Tibial artery (tissue), 4 donors: ENCODE measurements at places on chromosomes 6 and 20.
A peak's percentile ranks its signal among the peaks of the same experiment; 100 is the strongest.

DNA sequence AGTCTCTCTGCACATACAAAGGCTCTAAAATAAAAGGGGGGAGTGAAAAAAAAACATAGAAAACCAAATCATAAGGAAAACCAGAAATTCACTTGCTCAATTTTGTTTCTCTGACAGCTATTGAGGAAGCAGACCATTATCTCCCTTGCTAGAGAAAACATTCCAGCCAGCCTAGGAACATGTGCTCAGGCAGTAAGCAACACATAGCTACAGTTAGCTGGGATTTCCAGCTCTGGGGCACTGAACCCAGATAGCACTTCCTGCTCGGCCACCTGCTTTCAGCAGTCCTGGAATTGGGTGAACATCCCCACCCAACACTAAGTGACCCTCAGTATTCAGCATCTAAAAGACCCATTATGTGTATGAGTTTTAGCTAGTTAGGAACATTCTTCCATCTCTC is 61.3 kb downstream of the TNFRSF21 start:
- no peak for DNase-seq

GRCh38 chr6:9404351-9405146 is 969.2 kb upstream of the SLC35B3 start:
- DNase-seq, result no peak

GRCh38 chr20:21715193-21715881 is 9.9 kb downstream of the PAX1 start:
- DNase-seq, result no peak

DNA sequence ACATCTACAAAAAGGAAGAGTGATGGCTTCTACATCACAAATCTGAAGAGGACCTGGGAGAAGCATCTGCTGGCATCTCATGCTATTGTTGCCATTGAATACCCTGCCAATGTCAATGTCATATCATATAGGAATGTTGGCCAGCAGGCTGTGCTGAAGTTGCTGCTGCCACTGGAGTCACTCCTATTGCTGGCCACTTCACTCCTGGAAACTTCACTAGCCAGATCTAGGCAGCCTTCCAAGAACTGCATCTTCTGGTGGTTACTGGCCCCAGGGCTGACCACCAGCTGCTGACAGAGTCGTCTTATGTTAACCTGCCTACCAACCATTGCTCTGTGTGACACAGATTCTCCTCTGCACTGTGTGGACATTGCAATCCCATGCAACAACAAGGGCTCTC is 111.8 kb downstream of the PERP start:
- no peak for DNase-seq

GRCh38 chr20:21357844-21358243 is 39.5 kb downstream of the NKX2-4 start:
- DNase-seq, result no peak

- DNase-seq, result no peak
Measured at GRCh38 chr6:13355999-13356785, 27.9 kb upstream of the TBC1D7 start.

DNA sequence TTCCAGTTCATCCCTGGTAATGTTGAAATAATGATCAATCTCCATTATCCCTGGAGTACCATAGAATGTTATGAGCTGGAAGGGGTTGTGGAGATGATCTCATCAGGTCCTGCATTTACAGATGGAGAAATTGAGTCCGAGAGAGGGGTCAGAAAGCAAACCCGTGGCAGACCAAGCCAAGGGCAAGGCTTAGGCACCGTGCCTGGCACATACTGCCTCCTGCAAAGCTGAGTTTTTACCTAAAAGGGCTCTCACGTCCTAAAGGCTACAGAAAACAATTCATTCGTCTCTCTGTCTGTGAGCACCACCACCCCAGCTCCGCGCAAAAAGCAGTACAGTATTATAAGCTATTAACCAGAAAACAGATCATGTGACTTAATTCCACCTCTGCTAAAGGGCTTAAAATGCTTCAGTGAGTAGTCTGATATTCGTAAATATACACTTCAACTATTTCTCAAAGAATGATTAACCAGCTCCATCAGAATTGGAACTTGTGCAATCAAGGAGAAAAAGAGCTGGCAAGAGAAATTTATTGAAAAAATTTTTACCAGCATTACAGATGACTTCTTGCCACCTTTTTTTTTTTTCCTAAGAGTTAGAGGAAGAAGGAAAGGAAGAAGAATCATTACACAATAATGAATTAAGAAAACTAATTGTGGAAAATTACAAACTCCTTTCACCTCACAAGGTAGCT is 3.4 kb upstream of the PARD6B start:
- DNase-seq, result peak; percentile 33

DNA sequence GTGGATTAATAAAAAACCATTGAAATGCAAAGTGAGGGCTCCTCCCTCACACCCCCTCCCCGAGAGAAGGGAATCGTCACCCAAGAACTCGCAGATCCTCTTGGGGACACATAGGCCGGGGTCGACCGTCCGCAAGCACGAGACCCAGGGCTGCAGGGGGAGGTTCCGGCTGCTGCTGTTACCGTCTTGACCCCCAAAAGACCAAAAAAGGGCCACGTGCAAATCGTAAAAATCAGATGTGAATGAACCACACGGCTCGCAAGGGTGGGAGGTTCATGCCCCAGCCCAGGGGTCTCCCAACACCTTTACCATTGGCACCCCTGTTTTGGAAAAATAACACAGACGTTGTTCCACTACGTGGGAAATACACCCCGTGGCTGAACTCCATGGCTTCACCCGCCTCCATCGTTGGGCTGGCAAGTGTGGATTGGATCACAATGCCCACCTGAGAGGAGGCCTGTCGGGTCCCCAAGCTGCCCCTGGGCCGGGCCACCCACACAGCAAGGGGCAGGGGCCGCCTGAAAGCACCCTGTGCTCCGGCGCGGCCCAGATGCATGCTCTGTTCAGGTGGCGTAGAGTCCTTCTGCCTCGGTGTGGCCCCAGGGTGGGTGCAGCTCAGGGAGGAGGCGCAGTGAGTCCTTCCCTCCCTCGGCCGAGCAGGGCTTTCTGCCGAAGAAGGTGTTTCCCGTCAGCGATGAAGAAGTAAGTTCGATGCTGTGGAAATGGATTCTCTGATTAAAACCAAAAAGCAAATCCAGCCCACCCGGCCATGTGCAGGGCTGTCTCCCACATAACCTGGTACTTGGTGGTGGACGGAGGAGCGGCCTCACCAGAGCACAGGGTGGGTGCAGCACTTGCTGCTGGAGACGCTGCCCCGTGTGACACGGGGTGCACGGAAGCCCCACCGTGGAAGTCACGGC is 85.0 kb downstream of the YTHDF1 start:
- DNase-seq, result peak; percentile 62

GRCh38 chr6:119539066-119539746 is 189.6 kb upstream of the MAN1A1 start:
- no peak for DNase-seq

DNA sequence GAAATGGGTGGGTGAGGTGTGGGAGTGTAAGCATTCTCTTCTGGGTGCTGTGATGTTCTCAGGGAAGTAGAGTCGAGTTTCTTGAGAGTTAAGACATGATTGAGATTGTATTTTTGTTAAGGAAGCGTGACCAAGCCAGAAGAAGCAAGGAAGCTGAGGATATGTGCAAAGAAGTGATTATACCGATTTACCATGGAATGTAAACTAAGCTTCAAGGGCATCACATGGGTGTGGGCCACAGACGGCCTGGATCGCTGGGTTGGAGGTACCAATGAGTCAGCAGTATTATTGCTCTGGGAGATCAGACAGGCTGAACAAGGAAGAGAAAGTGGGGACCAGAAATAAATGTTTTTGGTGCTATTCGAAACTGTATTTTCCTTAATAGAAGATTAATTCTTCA is 184.1 kb upstream of the GMDS start:
- DNase-seq, result no peak

DNA sequence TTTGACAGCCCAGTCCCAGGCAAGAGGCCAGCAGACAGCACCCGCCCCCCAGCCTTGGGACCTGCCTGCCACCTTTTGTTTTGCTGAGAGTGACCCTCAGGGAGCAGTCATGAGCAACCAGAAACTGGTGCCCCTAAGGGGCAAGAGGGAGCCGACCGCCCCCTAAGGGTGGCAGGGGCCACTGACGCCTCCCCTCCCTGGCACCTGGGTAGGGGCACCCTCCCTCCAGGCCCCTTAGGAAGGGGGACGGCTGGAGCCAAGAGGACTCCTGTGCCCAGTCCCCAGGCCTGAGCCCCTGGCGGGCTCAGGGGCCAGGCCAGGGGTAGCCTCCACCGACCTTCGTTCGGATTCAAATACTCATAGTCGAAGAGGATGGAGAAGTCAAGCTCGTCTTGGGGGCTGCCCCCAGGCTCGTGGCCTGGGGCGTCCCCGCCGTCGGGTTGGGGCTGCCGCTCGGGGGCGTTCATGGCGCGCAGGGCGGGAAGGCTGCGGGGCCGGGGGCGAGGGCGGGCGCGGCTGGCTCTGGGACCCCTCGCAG is 417 bp downstream of the NFATC2 start:
- DNase-seq, result no peak

DNA sequence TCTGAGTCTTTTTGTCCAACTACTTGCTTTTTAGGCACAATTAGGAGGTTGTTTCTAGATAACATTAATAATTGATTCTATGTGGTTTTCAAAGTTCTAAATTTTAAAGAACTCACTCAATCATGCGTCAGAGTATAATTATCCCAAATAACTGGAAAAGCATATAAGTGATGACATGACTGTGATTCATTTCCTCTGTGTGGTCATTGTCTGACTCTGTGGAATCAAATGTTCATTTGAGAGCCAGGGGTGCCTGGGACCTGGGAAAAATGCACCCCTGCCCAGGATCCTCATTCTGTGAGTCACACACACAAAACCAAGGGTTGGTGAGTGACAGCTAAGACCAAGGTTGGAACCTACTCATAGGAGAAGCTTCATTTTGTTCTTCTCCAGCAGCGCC is 127.1 kb upstream of the MLIP start:
- DNase-seq, result no peak

- no peak for DNase-seq
Measured at GRCh38 chr6:113923526-113923925, 47.4 kb downstream of the HDAC2 start.

GRCh38 chr6:1082285-1082935 is 229.5 kb upstream of the FOXQ1 start:
- no peak for DNase-seq

DNA sequence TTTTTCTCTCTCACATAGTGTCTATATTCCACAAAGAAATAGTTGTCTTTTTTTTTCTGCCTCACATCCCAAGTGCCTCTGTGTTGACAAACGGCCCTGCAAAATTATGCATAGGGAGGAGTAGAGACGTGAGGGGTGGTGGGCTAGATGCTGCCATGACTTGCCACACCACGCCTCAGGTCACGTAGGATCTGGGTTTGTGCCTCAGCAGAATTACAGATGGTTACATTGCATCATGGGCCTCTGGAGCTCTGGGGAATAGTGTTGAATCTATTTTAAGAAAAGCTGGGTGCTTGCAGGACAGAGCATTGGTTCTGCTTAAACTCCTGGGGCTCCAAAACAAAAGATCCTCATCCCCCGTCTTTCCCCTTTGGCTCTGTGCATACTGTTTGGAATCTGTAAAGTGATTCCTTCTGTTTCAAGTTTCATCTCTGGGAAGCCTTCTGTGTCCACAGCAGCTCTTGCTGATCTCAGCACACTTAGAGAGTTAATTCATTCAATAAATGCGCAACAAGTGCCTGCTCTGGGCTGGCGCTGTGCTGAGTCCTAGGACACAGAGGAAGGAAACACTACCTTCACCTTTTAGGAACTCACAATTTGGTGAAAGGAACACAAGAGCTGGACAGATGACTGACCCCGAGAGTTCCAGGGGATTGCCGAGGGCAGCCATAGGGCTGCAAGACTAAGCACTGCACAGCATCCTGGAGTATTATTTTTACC is 2.4 kb downstream of the FANCE start:
- DNase-seq, result no peak

DNA sequence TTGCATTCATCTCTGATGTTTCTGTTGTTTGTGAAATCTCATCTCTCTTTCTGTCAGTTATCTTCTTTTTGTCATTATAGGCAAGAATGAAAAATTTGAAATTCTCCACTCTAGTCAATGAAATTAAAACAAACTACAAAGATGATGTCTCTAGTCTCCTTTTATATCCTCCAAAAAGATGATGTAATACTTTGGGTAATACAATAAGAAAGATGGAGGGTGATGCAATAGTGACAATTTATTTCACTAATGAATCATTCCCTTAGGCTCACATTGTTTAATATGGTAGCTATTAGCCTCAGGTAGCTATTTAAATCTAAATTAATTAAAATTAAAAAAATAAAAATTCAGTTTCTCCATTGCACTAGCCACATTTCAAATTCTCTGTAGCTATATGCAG is 145.4 kb downstream of the UST start:
- DNase-seq, result no peak

DNA sequence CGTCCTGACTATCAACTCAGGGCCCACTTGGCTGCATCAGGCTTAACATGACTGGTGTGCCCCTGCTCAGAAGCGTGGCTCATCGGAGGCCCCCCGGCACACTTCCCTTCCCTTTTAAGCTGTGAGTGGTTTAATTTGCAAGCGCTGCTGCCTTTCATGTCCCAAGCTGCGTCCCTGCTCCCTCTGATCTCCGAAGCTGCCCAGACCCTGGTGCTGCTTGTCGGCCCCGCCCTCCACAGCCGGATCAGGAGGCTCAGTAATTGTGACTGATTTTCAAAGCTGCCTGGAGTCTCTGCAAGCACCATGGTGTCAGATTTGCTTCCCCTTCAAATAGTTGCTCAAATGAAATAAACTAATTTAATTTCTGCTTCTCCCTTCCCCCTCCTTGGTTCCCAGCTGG is 71.1 kb downstream of the CDH22 start:
- DNase-seq, result no peak

- DNase-seq, result no peak
Measured at GRCh38 chr6:55636406-55637102, 57.6 kb upstream of the HMGCLL1 start.

DNA sequence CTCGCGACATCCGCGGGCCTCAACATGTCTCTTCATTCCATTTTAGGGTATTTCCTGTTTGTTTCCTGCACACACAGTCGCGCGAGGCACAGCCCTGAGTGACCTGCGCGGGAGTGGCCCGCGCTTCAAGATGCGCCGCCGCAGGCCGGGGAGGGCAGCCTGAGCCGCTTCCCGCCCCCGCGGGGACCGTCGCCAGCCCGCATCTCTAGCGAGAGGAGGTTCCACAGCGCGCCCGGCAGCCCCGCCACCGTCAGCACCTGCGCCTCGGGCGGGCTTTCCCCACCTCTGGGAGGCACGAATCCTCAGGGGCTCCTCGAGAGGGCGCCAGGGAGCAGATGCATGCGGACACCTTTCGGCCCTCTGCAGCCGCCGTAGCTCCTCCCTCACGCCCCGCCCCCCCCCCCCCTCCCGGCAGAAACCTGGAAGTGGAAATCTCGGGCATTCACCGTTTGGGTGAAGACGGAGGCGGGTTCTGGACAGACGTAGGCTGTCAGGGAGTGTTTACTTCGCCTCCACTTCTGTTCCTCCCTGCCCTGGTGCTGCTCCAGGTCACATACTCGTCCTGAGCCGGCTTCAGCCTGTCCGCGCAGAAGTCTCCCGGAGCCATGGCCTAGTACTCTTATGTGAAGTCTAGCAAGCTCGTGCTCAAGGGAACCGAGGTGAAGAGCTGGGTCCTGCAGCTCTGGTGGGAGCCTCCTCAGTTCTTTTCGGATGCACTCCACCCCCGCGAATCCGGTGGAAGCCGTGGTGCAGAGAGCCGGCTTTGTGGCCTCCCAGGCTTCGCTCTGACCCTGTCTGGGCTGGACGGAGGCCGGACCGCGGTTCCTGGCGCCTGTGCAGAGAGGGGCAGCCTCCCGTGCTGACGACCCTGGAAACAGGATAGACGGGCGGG is 880.5 kb upstream of the DEFB115 start:
- DNase-seq, result peak; percentile 88
